Esophagus mucosa (tissue), 1 donor: ENCODE measurements at places on chromosomes 16 and 17. TPM values are rescaled to one million over a fixed set of nuclear protein-coding genes. Genes with fewer than 3 reads are reported as not detected.

Gene NAGPA
- total RNA-seq: 6.0 TPM

Gene KRTAP2-1
- not detected for total RNA-seq

Gene CDH5
- 5.3 TPM for total RNA-seq

Gene HEATR9
- not detected for total RNA-seq

Gene IGSF6
- total RNA-seq: 0.76 TPM

Gene PGP
- 6.6 TPM for total RNA-seq

Gene YWHAE
- total RNA-seq: 483 TPM

Gene PRAC1
- not detected for total RNA-seq

Gene CORO1A
- total RNA-seq: 9.0 TPM

Gene CEP20
- total RNA-seq: 36.5 TPM

Gene KRTAP9-3
- total RNA-seq: not detected

Gene FOXN1
- 14.8 TPM for total RNA-seq

Gene POLR2A
- 116 TPM for total RNA-seq

Gene IL17C
- total RNA-seq: not detected

Gene KDM6B
- total RNA-seq: 16.7 TPM

Gene CACNG5
- total RNA-seq: not detected

Gene OR1A2
- not detected for total RNA-seq

Gene HS3ST3A1
- total RNA-seq: 4.8 TPM

Gene CHAD
- total RNA-seq: not detected

Gene NOG
- total RNA-seq: not detected
